ENCODE measurements at places on chromosomes 5 and 9. TPM values are rescaled to one million over a fixed set of nuclear protein-coding genes. Genes with fewer than 3 reads are reported as not detected.

AGXT2 gene
- total RNA-seq = not detected

SCGB3A2 gene
- not detected for total RNA-seq

GRCh38 chr5:14261235-14261634 lies 118.1 kb downstream of the TRIO start:
- no peak for DNase-seq

DNA sequence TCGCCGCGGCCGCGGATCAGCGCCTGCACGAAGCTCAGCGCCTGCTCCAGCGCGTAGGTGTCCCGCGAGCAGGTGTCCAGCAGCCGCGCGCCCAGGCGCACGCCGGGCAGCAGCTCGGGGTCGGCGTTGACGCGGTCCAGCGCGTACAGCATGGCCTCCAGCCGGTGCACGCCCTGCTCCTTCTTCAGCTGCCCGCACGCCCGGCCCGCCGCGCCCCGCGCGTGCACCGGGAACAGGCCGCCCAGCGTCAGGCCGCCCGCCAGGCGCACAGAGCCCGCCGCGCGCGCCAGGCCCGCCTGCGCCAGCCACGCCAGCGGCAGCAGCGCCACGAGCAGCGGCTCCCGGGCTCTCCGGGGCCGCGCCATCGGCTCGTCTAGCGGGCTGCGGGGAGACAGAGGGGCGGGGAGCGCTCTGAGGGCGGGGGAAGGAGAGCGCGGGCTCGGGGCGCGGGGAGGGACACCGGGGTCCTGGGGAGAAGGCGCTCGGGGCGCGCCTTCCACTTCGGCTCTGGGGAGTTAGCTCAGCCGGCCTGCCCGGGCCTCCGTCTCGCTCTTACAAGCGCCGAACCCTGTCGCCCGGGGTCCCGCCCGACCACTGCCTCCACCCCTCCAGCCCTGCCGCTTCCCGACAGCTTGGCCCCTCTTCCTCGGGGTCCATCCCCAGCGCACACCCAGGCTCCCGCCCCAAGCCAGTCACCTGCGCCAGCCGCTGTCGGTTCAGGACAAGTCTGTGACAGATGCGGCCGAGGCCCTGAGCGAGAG lies at the start of gene GRM6:
TSS of gene GRM6 (minus strand) at position 741 of the 761 bp plus-strand sequence. CDS start at position 365, 376 bp downstream.
- DNase-seq = no peak

- no peak for DNase-seq
Observed at GRCh38 chr9:96171728-96172127, 130.2 kb downstream of the HSD17B3 start.

IRX2 gene
- total RNA-seq = not detected

GRCh38 chr5:139808481-139809330 lies 13.1 kb downstream of the PSD2 start:
- no peak for DNase-seq

ALDH1B1 gene
- total RNA-seq = 11.9 TPM

- DNase-seq = no peak
Observed at GRCh38 chr9:130561056-130561455, 18.3 kb upstream of the FUBP3 start.

GRCh38 chr5:132549576-132549975 lies 6.3 kb upstream of the IL5 start:
- no peak for DNase-seq

DNA sequence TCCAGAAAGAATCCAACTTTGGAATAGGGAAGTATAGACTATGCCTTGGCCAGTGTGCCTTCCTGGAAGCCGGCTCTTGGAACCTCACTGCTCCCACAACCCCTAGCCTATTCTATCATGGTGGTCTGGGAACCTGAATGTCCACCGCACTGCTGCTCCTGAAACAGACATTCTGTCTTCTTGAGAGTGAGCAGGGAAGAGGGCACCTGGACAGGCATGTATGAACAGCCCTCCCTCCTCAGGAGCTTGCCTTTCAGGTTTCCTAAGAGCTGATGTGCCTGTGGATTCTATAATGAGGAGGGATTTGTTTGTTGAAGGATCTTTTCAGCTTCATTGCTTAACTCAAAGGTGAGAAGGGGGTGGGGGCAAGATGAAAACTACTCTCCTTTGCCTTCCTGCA lies 55.1 kb upstream of the XPA start:
- no peak for DNase-seq

DNA sequence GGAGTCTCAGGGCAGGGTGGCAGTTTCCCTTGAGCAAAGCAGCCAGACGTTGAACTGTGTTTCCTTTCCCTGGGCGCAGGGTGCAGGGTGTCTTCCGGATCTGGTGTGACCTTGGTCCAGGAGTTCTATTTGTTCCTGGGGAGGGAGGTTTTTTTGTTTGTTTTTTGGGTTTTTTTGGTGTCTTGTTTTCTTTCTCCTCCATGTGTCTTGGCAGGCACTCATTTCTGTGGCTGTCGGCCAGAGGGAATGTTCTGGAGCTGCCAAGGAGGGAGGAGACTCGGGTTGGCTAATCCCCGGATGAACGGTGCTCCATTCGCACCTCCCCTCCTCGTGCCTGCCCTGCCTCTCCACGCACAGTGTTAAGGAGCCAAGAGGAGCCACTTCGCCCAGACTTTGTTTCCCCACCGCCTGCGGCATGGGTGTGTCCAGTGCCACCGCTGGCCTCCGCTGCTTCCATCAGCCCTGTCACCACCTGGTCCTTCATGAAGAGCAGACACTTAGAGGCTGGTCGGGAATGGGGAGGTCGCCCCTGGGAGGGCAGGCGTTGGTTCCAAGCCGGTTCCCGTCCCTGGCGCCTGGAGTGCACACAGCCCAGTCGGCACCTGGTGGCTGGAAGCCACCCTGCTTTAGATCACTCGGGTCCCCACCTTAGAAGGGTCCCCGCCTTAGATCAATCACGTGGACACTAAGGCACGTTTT lies 3.5 kb upstream of the PHYHD1 start:
- peak; percentile 33 for DNase-seq

THBS4 gene
- total RNA-seq = 2.2 TPM

All from occipital lobe (tissue), 3 donors.